A549 treated with CORT108297 at 1 μM for 4 hours (cell line): ENCODE measurements at places on chromosomes 6 and 20. TPM values are rescaled to one million over a fixed set of nuclear protein-coding genes. Genes with fewer than 3 reads are reported as not detected.

The VSX1 gene
- total RNA-seq, result 1.0 to 1.2 TPM (median 1.1 TPM) in 5 replicates

The CFAP61 gene
- 0.33 to 0.73 TPM (median 0.47 TPM) in 5 replicates for total RNA-seq

The IPCEF1 gene
- total RNA-seq, result 0.05 to 0.16 TPM (median 0.13 TPM) in 4 of 5 replicates, not detected in the other

The GCLC gene
- total RNA-seq, result 98.2 to 120 TPM (median 112 TPM) in 5 replicates

The ANKRD66 gene
- not detected in 5 replicates for total RNA-seq

The KIF25 gene
- 0.05 to 0.39 TPM (median 0.07 TPM) in 3 of 5 replicates, not detected in the others for total RNA-seq

The DEFB132 gene
- not detected in 5 replicates for total RNA-seq

The C20orf202 gene
- 0.05 to 0.13 TPM (median 0.07 TPM) in 3 of 5 replicates, not detected in the others for total RNA-seq

The SSR1 gene
- total RNA-seq, result 65.2 to 84.2 TPM (median 69.6 TPM) in 5 replicates

The CD93 gene
- total RNA-seq, result not detected in 5 replicates

The EPPIN gene
- total RNA-seq, result not detected in 5 replicates
